ENCODE measurements at places on chromosomes 2 and 18.

DNA sequence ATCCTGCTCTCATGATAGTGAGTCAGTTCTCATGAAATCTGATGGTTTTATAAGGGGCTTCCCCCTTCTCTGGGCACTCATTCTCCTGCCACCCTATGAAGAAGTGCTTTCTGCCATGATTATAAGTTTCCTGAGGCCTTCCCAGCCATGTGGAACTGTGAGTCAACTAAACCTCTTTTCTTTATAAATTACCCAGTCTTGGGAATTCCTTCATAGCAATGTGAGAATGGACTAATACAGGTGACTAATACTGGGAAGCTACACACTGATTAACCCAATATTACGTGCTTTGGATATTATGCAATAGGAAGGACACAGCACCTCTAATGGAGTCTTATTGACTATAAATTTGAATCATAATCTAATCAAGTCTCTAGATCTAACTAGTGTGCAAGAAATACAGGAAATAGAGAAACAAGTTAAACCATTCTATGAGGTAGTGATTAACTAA is 107.2 kb upstream of the ETAA1 start:
- DNase-seq: no peak

DNA sequence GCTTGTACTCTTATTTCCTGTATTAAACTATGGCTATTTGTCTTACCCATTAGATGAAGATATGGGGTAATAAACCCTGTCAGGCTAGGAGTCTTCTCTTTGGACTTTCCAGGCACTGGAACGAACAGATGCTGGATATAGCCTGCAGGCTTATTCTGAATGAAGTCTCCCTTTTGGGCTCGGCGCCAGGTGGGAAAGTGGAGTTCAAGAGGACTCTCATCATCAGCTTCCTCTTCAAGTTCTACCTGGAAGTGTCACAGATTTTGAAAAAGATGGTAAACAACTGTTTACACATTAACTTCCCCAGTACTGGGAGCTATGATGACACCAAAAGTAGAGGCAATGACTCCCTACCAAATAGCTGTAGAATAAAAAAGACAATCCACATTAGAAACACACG is 27.9 kb downstream of the AOX1 start:
- DNase-seq: no peak

- DNase-seq: no peak
These were observed 92.0 kb downstream of the USP40 start for GRCh38 chr2:233474308-233475160.

GRCh38 chr18:45332871-45333270 is 282.4 kb upstream of the SLC14A2 start:
- DNase-seq: no peak

DNA sequence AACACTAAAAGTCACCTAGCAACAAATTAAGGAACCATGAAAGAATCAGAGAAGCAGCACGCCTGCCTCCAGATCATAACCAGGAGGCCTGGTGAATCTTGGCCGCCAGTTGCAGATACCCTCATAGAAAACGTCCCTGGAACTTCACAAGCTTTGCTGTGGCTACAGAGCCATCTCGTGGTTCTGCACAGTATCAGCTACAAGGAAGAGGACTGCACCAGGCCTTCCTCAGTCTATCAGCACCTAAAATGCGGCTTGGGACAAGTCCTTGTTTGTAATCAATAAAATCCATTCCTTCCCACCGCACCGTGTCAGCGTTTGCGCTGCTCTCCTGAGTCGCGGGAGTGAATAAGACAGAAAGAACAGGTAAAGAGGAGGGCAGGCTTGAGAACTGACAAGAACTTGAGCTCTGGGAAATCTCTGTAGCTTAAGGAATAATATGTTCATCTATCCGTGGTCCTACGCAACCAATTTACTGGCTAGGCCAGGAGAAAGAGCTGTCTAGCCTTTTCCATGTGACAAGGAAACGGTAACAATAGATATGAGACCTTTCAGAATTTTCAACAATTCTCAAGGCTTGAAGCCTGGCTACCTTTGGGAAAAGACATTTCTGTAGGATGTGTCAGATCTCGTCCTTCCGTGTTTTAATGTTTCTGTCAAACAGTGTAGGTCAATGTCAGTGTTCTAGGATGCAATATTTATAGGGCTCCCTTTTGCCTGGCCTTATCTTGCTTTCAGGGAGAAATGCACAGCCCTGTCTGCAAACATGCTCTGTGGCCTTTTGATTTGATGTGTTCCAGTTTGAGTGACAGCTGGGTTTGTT is 128.5 kb upstream of the RAB12 start:
- DNase-seq: no peak

DNA sequence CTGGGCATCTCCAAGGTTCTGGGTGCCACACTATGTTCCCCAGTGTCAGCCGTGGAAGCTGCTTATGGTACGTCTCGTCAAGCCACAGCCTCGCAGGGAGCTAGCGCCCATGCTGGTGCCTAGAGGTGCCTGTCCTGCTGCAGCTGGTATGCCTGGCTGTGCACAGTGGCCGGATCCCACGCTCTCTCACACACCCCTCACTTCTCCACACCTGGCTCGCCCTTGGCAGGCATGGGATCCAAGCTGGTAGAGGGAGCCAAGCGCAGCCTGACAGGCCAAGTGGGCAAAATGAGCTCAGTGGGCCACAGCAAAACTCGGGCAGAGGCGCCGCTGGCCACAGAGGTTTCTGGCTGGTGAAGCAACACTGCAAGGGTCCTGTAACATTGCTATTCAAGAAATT is 156.1 kb upstream of the RBMS1 start:
- DNase-seq: peak; percentile 75

DNA sequence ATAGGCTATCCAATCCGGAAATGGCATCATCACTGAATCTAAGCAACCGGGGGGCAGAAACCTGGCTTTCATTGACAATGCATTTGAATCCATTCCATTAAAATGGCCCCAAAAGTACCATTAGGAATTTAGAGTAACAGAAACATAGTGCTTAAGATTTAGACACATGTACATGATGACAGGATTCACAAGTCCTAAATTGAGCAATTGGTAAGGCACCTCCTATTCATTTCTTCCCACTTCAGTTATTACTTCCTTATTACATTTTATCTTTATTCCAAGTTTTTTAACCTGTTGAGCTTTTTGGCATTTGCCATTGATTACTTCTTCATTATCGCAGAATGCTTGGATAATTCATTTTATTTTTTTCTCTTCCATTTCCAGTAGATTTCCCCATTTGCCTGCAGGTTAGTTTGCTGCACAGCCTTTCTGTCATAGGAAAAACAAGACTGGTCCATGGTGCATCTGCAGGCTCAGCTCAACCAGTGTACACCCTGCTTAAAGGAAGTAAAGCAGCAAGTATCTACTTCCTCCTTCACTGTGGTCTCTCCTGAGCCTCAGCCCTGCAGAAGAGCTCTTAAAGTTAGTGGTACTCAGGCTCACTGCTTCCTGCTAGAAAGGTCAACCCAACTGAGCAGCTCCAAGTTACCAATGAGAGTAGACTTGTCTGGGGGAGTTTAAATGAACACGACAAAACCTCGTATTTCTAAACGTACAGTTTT is 89.2 kb downstream of the DOCK10 start:
- no peak for DNase-seq

DNA sequence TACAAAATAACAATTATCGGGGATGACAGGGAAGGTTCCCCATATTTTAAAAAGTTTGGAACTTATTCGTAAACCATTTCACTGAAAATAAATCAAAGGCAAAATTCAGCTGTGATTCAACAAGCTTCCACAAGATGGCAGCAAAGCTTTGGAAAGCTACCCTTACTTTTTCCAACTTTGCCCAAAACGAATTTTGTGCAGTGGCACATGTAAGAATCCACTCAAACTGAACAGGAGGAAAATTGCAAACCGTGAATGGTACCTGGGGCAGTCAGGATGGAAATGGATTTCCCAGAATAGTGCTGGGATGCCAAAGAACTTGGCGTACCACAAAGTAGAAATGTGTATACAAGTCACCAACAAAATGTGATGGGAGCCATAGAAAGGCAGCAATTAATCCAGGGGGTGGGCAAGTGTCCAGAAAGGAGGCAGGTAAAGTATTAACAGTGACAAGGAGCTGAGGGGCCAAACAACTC is 10.7 kb downstream of the RPL31 start:
- DNase-seq: peak; percentile 47

DNA sequence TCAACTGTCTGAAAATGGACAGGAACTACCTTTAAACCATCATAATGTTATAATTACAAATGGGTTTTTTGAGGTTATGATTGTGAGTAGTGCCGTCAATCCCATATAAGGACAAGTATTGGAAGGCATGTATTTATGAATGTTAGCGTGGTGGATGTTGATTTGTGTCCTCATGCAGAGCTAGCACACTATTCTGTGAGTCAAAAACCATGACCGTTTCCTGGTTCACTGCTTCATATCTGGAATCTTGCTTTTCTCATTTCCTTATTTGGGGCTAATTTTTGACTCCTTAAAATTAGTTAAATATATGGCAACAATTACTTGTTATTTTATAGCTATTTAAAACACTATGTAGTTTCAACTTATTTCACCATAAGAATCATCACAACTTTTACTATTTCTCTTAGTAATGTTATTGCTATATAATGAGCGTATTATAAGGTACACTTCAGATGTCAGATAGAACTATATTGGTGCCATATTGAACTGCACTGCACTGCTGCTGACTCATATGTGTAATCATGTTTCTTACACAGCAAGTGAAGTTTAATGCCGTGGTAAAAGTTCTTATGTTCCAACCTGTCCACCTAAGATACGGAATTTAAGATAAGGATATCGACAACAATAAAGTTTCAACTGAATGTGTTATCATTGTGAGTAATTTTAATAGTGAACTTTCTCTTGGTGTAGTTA is 192.8 kb downstream of the PTGR3 start:
- no peak for DNase-seq

All from lower leg skin (tissue), 4 donors.